Stimulated activated CD8-positive, alpha-beta memory T cell treated with anti-CD3 and anti-CD28 coated beads, Interleukin-4, amount 100 ng/mL, for 24 hours (primary cell): ENCODE measurements at places on chromosomes 2 and 18.

DNA sequence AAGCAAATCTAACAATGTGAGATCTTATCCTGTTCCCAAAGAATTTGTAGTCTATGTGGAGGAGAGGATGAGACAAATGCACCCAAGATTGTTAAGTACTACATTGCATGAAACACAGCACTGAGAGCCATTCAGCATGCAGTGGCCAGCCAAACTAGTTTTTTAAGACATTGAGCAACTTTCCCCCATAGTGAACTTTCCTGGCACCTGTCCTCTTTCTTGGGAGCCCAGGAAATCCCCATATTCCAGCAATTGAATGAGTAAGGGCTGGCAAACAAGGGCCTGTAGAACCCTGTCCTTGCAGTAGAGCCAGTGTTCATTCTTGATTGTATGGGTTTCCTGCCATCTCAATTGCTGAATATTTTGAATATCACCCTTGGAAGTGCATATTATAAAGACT, 58.8 kb upstream of the FIGN start:
- no peak for DNase-seq

DNA sequence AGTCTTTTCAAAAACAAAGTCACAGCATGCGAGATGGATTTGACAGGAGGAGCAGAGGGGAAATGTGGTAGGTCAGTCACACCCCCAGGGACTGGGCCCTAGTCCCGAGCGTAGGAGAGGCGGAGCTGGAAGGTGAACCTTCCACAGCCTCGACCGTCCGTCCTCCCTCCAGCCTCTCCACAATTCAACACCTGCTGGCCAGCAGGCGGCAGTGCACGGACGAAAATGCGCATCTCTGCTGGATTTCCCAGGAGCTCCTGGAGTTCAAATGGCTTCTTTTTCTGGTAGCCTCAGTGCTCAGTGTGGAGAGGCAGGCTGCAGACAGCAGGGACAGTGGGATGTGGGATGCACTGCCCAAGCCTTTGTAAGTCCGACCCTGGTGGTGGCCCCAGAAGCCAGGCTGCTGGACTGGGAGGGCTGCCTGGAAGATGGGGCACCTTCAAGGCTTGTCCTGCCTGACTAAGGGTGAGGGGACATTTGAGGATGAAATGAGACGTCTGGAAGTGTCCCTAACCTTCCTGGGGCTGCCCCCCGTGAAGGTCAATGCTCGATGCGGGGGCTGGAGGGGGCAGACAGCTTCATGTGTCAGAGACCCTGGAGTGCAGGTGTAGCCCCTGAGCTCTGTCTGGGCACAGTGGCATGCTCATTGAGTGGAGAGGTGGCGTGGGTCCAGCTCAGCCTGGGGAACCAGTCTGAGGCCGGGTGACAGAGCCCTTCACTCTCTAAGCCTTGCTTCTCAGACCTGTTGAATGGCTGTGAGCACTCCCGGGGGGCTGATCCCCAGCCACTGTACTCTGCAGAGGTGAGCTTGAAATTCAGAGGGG, 189.5 kb downstream of the TFCP2L1 start:
- DNase-seq, result no peak

DNA sequence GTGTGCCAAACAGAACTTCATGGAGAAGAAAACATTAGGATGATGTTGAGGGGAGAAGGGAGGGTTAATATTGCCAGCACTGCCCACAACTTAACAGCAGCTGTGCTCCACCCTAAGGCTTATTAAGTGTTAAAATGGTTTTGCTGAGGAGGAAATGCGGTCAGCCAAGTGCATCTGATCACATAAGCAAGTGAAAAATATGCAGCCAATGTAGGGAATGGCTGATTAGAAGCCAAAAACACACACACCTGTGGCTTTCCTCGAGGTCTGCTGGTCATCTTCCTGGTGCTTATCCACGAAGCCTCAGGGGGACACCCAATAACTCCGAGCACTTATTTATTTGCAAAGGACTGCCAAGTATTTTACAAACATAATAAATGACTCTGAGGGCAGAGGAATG, 66.3 kb upstream of the GPR45 start:
- DNase-seq, result no peak

- no peak for DNase-seq
Measured at GRCh38 chr2:43774617-43775016, 778 bp downstream of the DYNC2LI1 start.

GRCh38 chr18:32177530-32177929, 12.3 kb upstream of the MEP1B start:
- DNase-seq, result no peak

- DNase-seq, result no peak
Measured at GRCh38 chr2:222776792-222777191, 84.0 kb upstream of the ACSL3 start.

DNA sequence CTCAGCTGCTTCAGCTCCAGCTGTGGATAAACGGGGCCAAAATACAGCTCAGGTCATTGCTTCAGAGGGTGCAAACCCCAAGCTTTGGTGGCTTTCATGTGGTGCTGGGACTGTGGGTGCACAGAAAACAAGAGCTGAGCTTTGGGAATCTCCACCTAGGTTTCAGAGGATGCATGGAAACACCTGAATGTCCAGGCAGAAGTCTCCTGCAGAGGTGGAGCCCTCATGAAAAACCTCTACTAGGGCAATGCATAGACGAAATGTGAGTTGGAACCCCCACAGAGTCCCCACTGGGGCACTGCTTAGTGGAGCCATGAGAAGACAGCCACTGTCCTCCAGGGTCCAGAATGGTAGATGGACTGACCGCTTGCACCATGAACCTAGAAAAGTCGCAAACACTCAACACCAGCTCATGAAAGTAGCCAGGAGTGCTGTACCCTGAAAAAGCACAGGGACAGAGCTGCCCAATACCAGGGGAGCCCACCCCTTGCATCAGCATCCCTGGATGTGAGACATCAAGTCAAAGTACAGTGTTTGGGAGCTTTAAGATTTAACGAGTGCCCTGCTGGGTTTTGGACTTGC, 147.9 kb upstream of the SOX11 start:
- no peak for DNase-seq

GRCh38 chr2:150357770-150358467, 129.5 kb downstream of the RND3 start:
- DNase-seq, result no peak

GRCh38 chr2:169664978-169665930, 29.0 kb downstream of the CFAP210 start:
- no peak for DNase-seq

DNA sequence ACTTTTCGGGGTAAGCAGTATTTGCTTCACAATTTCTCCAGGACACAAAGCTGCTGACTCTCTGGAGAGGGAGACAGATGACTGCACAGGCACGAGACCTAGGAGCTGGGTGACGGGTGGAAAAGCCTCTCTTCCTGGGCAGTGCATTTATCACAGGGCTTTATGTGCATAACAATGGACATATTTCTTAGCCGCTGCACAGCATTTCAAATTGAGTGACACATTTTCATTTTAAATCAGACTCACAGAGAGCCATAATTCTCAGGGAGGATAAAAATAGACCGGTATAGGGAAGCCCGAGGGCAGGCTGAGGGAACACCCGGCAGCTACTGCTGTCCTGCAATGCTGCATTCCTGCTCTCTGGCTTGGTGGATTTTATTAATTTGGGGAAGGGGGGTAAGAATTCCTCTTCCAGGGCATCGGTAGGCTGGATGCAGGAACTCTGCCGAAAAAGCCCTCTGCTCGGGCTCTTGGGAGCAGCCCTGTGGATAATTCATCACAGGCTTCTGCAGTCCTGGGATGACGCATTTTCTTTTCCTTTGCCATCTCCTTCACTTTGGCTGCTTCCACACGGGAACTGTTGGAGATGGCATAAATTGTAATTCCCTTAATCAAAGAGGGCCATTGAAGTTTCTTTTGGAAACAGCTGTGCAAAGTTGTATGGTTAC, 108.1 kb upstream of the ACAA2 start:
- no peak for DNase-seq

GRCh38 chr2:128260239-128261138, 58.2 kb downstream of the HS6ST1 start:
- DNase-seq, result no peak

GRCh38 chr2:186229265-186229664, 256.8 kb upstream of the ZC3H15 start:
- DNase-seq, result no peak

GRCh38 chr2:189613077-189613636, 32.6 kb upstream of the SLC40A1 start:
- DNase-seq, result no peak

GRCh38 chr18:33729556-33729955, 151.5 kb downstream of the ASXL3 start:
- DNase-seq, result no peak

DNA sequence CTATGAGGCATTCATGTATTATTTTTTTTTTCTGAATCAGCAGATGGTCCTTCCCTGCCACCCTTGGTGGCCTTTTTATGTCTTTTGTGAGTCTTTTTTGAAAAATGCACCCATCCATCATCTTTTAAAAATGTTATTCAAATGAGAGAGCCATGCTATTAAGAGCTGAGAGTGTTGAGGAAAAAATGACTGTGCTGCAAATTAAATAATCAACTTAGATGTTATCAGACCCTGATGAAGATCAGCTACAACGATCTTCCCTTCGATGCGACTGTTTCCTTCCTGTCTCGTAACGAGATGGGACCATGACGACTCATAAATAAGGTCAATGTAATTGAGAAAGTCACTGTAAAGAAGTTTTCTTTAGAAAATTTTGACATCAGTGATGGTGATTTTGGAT, 44.4 kb downstream of the TRIB2 start:
- DNase-seq, result no peak

GRCh38 chr2:128420131-128420530, 101.5 kb upstream of the HS6ST1 start:
- DNase-seq, result no peak

DNA sequence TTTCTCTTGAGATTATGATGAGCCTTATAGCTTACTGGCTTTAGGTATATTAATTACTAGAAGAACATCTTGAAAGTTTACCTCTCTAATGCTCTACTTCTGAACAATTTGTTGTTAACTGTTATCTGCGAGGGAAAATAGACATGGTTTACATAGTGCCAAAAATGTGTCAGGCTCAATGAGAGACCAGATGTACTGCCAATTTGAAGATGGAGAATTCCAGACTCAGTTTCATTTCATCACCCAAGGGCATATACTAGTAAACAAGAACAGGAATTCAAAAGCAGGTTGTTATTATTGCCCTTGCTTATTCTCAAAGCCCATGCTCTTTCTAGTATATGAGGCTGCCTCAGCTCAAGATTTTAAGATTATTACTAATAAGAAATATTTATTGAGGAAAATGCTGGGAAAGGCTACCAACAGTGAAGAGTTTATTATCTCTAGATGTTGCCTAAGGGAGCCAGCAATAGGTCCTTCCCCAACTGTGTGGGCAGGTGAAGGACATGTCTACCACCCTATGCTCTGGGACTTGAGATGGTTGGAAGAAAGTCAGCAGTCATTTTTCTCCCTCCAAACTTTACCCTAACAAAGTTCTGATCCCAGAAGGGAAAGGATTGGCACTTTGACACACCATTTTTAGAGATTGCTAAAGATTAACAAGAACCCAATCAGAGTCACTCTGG, 792.7 kb downstream of the METTL4 start:
- DNase-seq, result no peak

- no peak for DNase-seq
Measured at GRCh38 chr2:143949121-143949848, 570.6 kb downstream of the ZEB2 start.

DNA sequence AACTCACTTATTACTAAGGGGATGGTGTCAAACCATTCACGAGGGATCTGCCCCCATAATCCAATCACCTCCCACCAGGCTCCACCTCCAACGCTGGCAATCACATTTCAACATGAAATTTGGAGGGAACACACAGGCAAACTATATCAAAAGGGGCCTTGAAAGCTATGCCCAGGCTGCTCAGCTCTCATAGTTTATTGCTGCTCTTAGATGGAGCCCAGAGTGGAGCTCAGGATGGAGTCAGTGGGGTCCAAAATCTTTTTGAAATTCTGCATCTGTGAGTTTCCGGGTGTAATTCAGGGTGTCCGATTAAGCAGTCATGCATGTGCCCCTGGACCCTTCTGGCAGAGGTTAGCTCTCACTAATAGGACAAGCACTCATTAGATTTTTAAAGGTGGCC, 24.3 kb downstream of the RHOB start:
- no peak for DNase-seq

DNA sequence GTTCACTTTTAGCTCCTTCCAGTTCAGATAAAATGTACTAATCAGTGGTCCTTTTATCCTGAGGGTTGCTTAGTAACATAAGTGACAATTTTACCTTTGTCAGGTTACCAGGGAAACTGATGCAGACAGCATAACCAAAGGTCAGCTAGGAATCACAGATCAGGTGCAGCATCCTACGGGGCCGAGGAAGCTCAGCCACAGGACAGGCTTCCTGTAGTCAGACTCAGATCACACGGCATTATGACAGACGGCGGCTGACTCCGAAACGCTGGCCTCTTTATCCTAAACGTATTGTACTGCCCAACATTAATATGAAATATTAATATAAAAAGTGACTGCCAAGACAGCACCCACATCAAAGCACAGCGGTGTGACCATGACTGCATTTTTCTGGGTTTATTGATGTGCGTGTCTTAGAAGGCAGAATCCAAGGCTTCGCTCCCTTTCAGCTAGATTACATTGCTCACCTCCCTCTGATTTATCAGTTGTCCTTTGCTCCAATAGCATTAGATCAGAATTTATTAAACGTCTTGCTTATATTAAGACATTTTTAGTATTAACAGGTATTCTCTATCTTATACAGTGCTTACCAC, 444.5 kb downstream of the CMPK2 start:
- DNase-seq, result no peak

GRCh38 chr18:21453511-21453901, 147.0 kb downstream of the ESCO1 start:
- no peak for DNase-seq

- no peak for DNase-seq
Measured at GRCh38 chr2:57920342-57920939, 126.2 kb upstream of the VRK2 start.

GRCh38 chr2:43605851-43606250, 10.0 kb upstream of the THADA start:
- DNase-seq, result no peak

DNA sequence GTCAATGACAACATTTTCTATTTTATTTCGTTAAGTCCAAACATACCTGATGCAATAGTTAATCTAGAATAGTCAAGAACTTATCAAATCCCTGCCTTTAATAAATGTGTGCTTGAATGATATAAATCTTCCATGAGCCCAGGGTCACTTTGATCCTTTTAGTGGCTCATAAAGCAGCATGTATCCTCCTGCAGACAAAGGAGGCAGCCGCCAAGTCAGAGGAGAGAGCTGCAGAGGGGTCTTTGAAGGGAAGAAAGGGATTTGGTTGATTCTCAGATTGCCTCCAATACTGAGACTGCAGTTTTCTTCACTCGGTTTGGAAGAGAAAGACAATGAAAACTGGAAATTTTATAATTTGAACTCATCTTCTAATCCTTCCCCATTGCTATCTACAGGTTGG, 378.4 kb upstream of the PIK3C3 start:
- no peak for DNase-seq

GRCh38 chr18:27040796-27041195, 144.3 kb downstream of the CHST9 start:
- DNase-seq, result no peak

GRCh38 chr2:160445673-160446072, 47.9 kb downstream of the RBMS1 start:
- DNase-seq, result no peak

GRCh38 chr2:45380131-45380836, 230.8 kb downstream of the SRBD1 start:
- no peak for DNase-seq
